Umbilical cord (tissue), 2 donors: ENCODE measurements at places on chromosomes 13 and 19.
A peak's percentile ranks its signal among the peaks of the same experiment; 100 is the strongest.

DNA sequence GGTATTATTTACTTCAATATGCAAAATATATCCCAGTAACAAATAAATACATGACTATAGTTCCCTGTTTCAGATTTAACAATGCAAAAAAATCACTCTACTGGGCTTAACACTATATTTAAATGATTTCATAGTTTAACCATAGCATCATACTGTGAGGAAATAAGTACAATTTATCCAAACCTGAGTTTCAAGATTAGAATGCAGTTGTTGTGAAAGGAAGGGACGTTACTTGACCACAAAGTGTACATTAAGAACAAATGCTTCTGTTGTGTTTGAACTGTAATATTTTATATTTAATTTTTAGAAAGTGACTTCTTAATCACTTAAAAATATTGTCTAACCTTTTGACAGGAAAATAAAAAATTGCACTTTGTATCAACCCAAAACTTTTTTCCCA lies 1747.9 kb upstream of the SPRY2 start:
- no peak for DNase-seq

- DNase-seq = peak; percentile 84
Observed at GRCh38 chr19:33282036-33282671, 20.2 kb downstream of the CEBPA start.

- DNase-seq = no peak
Observed at GRCh38 chr13:20124303-20124702, 36.5 kb downstream of the GJA3 start.

- DNase-seq = no peak
Observed at GRCh38 chr13:29160862-29161261, 340.7 kb downstream of the MTUS2 start.

DNA sequence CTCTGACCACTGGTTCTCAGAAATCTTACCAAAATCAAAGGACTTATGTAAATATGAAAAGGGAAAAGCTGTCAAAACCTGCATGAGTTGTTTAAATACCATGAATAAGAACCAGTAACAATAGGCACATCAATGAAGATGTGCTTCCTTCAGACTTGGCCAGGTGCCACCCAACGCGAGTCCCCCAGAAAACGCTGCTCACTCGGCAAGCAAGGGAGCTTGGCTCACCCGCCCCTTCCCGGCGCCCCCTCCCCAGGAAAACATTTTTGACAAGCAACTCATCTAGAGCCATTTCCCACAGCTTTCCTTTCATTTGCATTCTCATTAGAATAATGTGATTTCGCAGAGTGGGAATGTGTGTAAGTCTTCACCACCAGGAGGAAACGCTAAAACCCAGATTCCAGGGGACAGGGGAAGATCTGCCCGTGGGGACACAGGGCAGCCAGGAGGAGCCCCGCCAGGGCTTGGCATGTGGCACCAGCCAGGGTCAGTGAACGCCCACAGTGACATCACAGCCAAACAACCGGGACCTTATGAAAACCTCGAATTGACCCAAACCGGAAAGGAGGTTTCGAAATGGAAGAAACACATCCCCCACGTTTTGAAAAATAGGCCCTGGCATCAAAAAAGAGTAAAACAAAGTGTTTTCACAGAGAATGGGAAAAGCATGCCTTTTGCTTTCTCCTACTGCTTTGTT lies 366.2 kb upstream of the TSHZ3 start:
- no peak for DNase-seq

- DNase-seq = no peak
Observed at GRCh38 chr13:39035204-39035603, 2.7 kb downstream of the PROSER1 start.

DNA sequence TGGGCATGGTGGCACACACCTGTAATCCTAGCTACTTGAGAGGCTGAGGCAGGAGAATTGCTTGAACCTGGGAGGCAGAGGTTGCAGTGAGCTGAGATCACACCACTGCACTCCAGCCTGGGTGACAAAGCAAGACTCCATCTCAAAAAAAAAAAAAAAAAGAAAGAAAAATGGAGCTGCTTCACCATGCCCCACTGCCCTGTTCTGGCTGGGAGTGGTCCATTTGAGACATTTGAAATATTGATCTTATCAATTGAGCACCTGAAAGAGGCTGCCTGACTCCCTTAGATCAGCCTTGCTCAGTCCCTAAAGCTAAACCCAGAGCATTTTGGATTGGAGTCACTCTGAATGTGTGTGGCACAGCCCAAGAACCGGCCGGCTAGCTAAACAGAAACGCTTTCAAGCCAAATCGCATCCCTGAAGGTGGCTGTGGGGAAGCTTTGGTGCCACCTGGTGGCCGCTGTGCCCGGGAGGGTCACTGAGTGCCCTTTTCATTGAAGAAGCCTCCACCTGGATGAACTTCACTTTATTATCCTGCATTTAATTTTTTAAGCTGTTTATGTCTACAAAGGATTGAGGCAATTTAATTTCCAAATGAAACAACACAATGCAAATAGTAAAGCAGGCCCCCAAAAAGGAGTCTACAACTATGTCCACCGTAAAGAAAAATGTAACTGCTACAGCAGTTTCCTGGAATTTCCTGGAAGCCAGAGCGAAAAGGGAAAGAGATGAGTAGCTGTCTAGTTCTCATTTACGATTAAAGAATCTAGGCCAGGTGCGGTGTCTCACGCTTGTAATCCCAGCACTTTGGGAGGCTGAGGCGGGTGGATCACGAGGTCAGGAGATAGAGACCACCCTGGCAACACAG lies 53.1 kb upstream of the SERPINE3 start:
- peak; percentile 64 for DNase-seq

- DNase-seq = peak; percentile 25
Observed at GRCh38 chr13:27354379-27354778, 70.0 kb upstream of the GTF3A start.

DNA sequence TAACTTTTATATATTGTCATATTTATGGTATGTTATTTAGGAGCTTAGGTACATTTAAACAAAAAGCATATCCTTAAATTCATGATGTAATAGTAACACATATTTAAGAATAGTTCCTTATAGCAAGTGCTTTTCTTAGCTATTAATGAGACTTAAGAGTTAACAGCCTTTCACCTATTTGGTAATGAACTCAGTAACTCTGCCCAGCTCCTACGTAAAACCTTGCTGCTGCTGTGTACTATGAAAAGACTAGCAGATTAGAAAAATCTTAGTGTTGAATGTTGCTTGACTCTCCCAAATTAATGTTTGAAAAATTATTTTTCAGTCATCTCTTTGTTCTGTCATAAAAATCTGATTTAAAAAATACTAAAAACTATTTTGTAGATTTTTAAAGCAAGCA lies 6.9 kb downstream of the GPR180 start:
- DNase-seq = no peak

DNA sequence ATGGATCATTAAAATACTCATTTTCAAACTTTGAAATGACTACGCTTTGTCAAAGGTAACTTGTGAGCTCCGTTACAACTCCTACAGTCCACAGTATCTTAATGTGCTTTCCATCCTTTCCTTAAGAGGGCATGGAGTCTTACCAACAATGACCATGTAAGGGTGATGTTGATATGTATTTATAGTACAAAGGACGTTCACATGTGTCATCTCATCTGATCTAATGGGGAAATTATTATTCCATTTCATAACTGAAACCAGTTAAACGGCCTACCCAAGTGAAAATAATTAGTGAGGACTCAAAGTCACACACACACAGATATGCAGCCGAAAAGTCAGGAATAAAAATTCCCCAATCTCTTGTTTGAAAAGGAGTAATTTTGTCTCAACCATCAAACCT lies 9.6 kb downstream of the USP12 start:
- DNase-seq = no peak

DNA sequence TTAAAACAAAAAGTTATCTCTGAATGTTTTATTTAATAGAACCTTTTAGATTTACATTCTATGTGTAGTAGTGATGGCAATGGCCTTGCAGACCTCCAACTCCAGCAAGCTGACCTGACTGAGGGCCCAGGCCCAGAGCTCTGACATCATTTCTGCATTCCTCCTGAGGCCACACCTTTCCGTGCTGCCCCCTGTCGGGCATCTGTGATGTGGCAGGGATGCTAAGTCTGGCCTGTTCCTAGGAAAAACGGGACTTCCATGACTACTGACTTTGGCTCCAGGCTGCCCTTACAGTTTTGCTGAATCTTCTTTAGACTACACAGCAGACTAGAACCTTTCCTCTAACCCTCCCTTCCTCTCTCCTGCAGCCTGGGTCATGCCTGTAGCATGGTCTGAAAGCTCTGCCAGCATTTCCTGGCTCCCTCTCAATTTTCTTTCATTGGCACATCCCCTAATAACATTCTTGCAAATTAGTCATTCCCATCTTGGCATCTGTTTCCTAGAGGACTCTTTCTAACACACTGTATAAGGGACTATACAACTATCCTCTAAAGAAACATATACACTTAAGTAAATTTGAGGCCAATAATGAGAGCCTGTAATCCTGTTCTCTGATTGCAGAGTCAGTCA lies 249.1 kb downstream of the GPC5 start:
- DNase-seq = peak; percentile 37

GRCh38 chr19:54179262-54179852 lies 6.4 kb upstream of the TMC4 start:
- no peak for DNase-seq

DNA sequence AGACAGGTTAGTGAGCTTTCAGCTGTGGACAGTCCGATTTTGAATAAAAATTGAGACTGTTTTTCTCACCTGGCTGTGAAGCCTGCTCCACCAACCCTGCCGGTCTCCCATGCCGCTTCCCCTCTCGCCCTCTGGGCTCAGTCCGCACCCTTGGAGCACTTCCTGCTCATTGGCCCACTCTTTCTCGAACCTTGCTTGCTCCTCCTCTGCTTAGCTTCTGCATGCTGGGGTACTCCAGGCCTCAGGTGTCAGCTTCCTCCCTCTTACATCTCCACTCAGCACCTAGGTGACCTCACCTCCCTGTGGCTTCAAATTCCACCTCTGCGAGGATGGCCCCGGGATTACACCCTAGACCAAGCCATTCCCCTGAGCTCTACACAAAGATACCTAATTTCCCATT lies 39.6 kb downstream of the C13orf42 start:
- no peak for DNase-seq

DNA sequence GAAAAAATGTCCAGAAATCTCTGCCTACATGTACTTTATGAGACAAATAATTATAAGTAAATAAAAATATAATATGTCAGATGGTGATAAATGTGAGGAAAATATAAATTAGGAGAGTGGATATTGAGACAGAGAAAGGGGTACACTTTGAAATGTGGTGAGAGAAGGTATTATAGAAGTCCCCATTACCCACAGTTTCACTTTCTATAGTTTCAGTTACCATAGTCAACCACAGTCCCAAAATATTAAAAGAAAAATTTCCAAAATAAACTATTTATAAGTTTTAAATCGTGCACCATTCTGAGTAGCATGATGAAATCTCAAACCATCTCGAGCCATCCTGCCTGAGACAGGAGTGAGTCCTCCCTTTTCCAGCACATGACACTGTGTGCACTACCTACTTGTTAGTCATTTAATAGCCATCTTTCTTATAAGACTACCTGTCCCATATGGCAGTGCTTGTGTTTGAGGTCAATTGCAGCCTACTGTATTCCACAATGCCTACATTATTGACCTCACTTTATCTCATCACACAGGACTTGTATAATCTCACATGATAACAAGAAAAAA lies 653.7 kb downstream of the DACH1 start:
- no peak for DNase-seq

GRCh38 chr19:55554302-55554701 lies 9.0 kb upstream of the SBK3 start:
- DNase-seq = no peak

DNA sequence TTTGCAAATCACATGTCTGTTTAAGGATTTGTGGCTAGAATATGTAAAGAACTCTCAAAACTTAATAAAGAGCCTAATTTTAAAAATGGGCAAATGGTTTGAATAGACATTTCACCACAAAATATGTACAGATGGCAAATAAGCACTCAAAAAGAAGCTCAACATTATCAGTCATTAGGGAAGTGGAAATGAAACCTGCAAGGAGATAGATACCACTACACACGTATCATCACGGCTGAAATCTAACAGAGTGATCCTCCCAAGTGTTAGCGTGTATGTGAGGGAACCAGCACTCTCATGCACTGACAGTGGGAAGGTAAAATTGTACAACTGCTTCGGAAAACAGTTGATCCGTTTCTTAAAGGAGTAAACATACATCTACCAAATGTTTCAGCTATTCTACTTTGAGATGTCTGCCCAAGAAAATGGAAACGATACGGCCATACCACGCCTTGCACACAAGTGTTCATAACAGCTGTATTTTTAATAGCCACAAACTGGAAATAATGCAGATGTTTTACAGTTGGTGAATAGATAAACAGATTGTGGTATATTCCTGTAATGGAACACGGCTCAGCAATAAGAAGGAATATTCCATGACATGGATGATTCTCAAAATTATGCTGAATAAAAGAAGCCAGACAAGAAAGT lies 14.5 kb downstream of the ARHGEF7 start:
- no peak for DNase-seq

DNA sequence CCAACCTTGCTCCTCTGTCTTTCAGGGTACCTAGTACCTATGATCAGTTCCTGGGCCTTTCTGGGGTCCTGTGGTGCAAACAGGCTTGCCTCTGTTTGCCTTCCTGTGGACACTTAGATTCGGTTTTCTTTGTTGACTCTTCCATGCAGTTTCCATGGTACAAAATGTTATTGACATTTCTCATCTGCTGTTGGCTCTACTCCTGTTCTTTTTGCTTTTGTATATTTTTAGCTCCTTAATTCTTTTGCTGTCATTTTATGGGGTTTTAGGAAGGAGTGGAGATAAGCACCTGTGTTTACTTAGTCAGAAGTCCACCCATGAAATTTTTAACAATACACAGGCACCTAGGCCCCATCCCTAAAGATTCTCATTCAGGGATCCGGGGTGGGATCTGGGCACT lies 20.5 kb upstream of the CNMD start:
- no peak for DNase-seq

- DNase-seq = peak; percentile 55
Observed at GRCh38 chr13:98416408-98416807, 160.5 kb downstream of the STK24 start.

GRCh38 chr13:110475550-110476219 lies 85.8 kb downstream of the RAB20 start:
- no peak for DNase-seq

- peak; percentile 38 for DNase-seq
Observed at GRCh38 chr13:80862456-80862855, 521.5 kb upstream of the SPRY2 start.

DNA sequence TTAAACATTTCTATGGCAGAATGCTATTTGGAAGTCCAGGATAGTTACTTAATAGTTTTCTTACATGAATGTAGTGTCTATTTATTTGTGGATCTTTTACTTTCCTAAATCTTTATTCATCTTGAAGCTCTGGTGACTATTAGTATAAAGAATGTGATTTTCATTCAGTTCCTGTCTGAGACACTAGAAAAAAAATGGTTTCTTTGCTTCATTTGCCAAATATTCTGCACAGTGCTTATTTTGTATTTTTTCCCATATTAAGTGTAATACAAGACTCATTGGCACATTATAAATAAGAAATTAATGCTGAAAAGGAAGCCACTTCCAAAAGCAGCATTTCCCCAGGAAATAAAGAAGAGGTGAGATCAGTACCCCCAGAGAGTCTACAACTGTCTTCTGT lies 109.8 kb downstream of the POSTN start:
- no peak for DNase-seq
